ENCODE measurements at places on chromosomes 6 and 20. TPM values are rescaled to one million over a fixed set of nuclear protein-coding genes. Genes with fewer than 3 reads are reported as not detected.

SASH1 gene
- total RNA-seq, result 107 TPM

GLP1R gene
- total RNA-seq, result 0.73 TPM

DNA sequence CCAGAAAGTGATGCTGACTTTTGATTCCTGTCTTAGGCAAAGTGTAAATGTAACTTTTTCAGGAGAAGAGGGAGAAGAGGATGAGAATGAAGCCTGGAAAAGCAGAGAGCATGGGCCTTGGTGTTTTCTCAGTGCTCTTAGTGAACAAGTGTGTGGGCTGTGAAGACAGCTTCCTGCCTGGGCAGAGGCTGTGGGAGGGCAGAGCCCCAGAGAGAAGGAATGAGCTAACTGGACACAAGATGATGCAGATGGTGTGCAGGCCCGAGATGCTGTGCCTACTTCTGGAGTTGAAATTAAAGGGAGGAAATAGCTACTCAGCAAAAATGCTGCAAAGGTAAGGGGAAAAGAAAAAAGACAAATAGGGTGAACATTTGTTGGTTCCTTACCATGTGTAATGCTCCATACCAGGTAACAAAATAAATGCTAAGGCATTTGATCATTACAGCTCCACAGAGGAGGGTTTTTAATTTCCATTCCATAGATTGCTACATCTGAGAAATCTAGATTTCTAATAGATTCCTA, 87.0 kb upstream of the CEP162 start:
- DNase-seq, result no peak
- H3K4me1 ChIP-seq, result no peaks in the 10 kb centered on the region
- no peaks in the 10 kb centered on the region for H3K27me3 ChIP-seq
- no peak overlapping the region for H3K27ac ChIP-seq
- no peak overlapping the region for H3K4me3 ChIP-seq

- H3K4me1 ChIP-seq, result no peaks in the 10 kb centered on the region
- no peak overlapping the region for H3K27ac ChIP-seq
- no peaks in the 10 kb centered on the region for H3K27me3 ChIP-seq
These were observed 48.3 kb downstream of the CARMIL1 start for GRCh38 chr6:25327432-25327831.

DNA sequence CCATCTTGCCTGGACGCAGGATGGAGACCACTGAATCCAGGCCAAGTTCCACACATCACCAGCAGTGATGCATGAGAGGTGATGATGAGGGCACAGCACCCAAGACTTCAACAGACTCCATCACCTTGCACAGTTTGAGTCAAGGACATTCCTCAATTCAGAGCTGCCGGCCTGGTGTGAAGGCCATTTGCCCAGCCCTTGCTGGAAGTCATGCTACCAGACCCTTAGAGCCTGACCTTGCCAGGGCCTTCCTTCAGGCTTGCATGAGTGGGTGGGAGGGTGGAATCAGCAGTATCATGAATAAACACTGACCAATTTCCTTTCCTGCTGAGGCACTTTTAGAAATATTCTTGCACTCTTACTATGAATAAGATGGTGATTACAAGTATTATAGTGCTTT, 130.2 kb upstream of the SSTR4 start:
- no peak overlapping the region for H3K27ac ChIP-seq
- H3K4me3 ChIP-seq, result no peak overlapping the region
- no peaks in the 10 kb centered on the region for H3K36me3 ChIP-seq
- H3K27me3 ChIP-seq, result no peaks in the 10 kb centered on the region
- no peak for DNase-seq

GRCh38 chr6:141562186-141562811, 570.4 kb upstream of the GJE1 start:
- no peaks in the 10 kb centered on the region for H3K36me3 ChIP-seq
- H3K27ac ChIP-seq, result peak overlapping the region; percentile 50
- no peaks in the 10 kb centered on the region for H3K27me3 ChIP-seq
- no peaks in the 10 kb centered on the region for H3K4me1 ChIP-seq

DNA sequence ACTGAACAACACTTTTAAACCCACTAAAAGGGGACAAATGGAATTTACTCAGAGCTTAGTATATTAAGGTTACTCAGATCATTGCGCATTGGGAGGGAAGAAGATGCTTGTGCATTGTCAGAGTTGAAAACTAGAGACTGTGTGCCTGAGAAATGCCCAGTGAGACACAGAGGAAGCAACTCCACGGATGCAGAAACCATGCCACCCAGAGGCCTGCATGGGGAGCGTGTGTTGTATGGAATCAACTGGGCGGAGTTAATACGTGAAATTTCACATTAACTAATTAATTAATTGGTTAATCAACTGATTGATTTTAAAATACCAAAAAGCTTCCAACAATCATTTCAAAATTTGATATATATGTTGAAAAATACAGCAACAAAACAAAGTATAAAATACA, 391.6 kb downstream of the PLCB1 start:
- no peak for DNase-seq
- H3K27ac ChIP-seq, result no peak overlapping the region
- no peaks in the 10 kb centered on the region for H3K4me1 ChIP-seq
- no peaks in the 10 kb centered on the region for H3K27me3 ChIP-seq
- no peak overlapping the region for H3K4me3 ChIP-seq
- H3K36me3 ChIP-seq, result no peaks in the 10 kb centered on the region

DNA sequence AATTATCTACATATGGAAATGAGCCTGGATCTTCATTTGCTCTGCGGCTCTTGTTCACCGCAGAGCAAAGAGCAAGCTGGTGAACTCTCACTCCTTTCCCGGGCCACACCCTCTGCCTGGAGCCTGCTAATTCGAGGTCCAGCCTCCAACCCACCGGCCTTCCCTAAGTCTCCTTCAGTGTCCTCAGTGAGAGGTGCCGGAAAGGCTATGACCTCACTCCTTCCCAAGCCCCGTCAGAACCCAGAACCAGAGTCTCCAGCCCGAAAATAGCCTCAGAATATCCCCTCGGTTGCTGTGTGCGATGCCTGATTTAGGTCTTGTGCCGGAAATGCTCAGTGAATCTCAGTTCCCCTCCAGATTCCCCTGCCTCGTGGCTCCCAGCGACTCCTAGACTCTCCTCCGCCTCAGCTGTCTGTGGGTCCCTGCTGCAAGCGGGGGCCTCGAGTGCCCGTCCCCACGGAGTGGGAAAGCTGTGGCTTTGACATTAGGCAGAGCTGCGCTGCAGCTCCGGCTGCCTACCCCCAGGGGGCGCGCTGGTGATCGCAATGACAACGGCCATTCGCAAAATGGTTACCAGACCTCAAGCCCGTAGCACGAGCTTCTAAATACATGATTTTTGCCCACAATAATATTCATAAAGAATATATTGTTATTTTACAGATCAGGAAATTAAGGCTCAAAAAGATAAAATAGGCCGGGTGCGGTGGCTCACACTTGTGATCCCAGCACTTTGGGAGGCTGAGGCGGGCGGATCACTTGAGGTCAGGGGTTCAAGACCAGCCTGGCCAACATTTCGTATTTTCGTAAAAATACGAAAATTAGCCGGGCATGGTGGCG, 4.1 kb upstream of the BNIP5 start:
- no peaks in the 10 kb centered on the region for H3K27me3 ChIP-seq
- no peaks in the 10 kb centered on the region for H3K36me3 ChIP-seq
- no peak overlapping the region for H3K27ac ChIP-seq
- DNase-seq, result peak; percentile 75

C20orf144 gene
- total RNA-seq, result 0.16 TPM

DNA sequence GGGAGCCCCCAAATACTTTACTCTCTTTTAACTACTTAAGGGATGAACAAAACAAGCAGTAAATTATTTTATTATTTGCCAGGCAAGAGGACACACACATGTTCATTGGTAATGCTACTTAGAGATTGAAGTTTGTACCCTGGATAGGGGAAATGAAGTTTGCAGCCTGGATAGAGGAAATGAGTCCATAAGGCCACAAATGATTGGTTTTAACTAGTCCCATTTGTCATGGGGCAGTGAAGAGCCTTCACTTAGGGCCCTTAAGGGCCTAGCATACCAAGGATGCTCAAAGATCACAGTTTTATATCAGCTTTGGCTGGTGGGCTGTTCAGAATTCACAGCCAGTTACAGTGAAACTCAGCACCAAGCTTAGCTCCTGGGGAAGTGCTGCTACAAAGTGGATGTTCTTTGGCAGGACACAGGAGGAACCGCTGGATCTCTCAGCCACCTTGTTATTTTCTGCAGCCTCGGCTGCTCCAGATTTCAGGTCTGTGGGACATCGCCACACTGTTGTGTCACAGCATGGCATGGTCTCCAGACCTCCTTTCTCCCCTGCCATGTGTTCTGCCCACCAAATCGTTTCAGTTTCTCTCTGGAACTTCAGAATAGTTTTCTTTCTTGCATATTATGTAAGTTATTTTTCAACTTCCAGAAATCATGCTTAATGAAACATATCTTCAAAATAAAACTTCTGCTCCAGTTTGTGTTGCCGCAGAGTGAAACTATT, 41.8 kb downstream of the NCOA7 start:
- H3K36me3 ChIP-seq, result no peaks in the 10 kb centered on the region
- no peaks in the 10 kb centered on the region for H3K27me3 ChIP-seq
- no peaks in the 10 kb centered on the region for H3K4me1 ChIP-seq
- H3K27ac ChIP-seq, result peak overlapping the region; percentile 26

GRCh38 chr6:148720406-148720805, 26.4 kb upstream of the UST start:
- no peak overlapping the region for H3K27ac ChIP-seq
- no peak for DNase-seq
- no peaks in the 10 kb centered on the region for H3K27me3 ChIP-seq
- H3K36me3 ChIP-seq, result no peaks in the 10 kb centered on the region
